ENCODE measurements at places on chromosomes 12 and 14.
A peak's percentile ranks its signal among the peaks of the same experiment; 100 is the strongest.

GRCh38 chr14:101494826-101495225, 66.5 kb upstream of the DIO3 start:
- H3K27ac ChIP-seq, result no peak overlapping the region
- no peak for DNase-seq
- H3K4me3 ChIP-seq, result no peak overlapping the region
- peaks cover 19% of the 10 kb centered on the region for H3K27me3 ChIP-seq

- DNase-seq, result no peak
- H3K27ac ChIP-seq, result no peak overlapping the region
- H3K27me3 ChIP-seq, result peaks cover 17% of the 10 kb centered on the region
- no peaks in the 10 kb centered on the region for H3K36me3 ChIP-seq
- H3K4me3 ChIP-seq, result no peak overlapping the region
- H3K4me1 ChIP-seq, result peaks cover 5% of the 10 kb centered on the region
These were observed 54.1 kb downstream of the DAO start for GRCh38 chr12:108933949-108934348.

- H3K36me3 ChIP-seq, result peaks cover 16% of the 10 kb centered on the region
- peaks cover 5% of the 10 kb centered on the region for H3K4me1 ChIP-seq
- peaks cover 13% of the 10 kb centered on the region for H3K27me3 ChIP-seq
- no peak for DNase-seq
These were observed 23.3 kb downstream of the NPC2 start for GRCh38 chr14:74469548-74470518.

GRCh38 chr14:55977392-55978150, 140.6 kb upstream of the PELI2 start:
- peaks cover 7% of the 10 kb centered on the region for H3K27me3 ChIP-seq
- no peak for DNase-seq
- no peak overlapping the region for H3K4me3 ChIP-seq

- H3K27me3 ChIP-seq, result peaks cover 3% of the 10 kb centered on the region
- no peaks in the 10 kb centered on the region for H3K4me1 ChIP-seq
- no peak overlapping the region for H3K4me3 ChIP-seq
- H3K36me3 ChIP-seq, result no peaks in the 10 kb centered on the region
- H3K27ac ChIP-seq, result no peak overlapping the region
These were observed 788.6 kb upstream of the NOVA1 start for GRCh38 chr14:27386391-27386790.

- H3K27ac ChIP-seq, result no peak overlapping the region
- peaks cover 37% of the 10 kb centered on the region for H3K4me1 ChIP-seq
- peaks cover 24% of the 10 kb centered on the region for H3K27me3 ChIP-seq
- H3K4me3 ChIP-seq, result no peak overlapping the region
These were observed 19.7 kb downstream of the GALNT9 start for GRCh38 chr12:132309596-132310086.

DNA sequence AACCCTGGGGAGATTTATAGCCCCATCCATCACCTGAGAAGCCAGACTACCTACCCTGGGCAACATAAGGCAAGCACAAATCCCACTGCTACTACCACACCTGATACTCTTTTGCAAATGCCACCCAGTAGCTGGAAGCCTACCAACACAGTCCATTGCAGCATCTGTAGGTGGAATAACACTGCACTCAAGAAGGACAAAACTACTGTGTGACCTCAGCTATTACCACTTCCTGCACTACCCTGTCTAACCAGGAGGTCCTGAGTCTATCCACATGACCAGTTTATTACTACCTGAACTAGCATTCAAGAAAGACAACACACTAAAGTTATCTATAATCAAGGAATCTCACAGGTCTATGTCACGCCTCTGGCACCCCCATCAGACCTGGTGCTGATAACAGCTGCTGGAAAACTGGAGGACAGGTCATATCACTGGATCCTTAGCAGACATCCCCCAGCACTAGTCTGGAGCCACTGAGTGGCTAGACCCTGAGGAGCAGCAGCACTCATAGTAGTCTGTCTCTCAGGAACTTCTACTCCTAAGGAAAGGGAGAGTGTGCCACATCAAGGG, 2.9 kb upstream of the CLEC1A start:
- no peak for DNase-seq
- H3K27ac ChIP-seq, result no peak overlapping the region
- peaks cover 3% of the 10 kb centered on the region for H3K27me3 ChIP-seq
- no peak overlapping the region for H3K4me3 ChIP-seq

- no peaks in the 10 kb centered on the region for H3K27me3 ChIP-seq
- no peak overlapping the region for H3K4me3 ChIP-seq
- no peak overlapping the region for H3K27ac ChIP-seq
- H3K4me1 ChIP-seq, result peaks cover 9% of the 10 kb centered on the region
- H3K36me3 ChIP-seq, result no peaks in the 10 kb centered on the region
These were observed 1087.4 kb upstream of the FLRT2 start for GRCh38 chr14:84442521-84442920.

- no peak for DNase-seq
- H3K4me1 ChIP-seq, result peaks cover 5% of the 10 kb centered on the region
- peaks cover 3% of the 10 kb centered on the region for H3K27me3 ChIP-seq
- H3K36me3 ChIP-seq, result peaks cover under 1% of the 10 kb centered on the region
These were observed 317.6 kb downstream of the SOX5 start for GRCh38 chr12:23631786-23632377.

GRCh38 chr14:91175291-91176201, 61.7 kb downstream of the DGLUCY start:
- no peak overlapping the region for H3K4me3 ChIP-seq
- DNase-seq, result no peak
- H3K36me3 ChIP-seq, result peaks cover 15% of the 10 kb centered on the region

DNA sequence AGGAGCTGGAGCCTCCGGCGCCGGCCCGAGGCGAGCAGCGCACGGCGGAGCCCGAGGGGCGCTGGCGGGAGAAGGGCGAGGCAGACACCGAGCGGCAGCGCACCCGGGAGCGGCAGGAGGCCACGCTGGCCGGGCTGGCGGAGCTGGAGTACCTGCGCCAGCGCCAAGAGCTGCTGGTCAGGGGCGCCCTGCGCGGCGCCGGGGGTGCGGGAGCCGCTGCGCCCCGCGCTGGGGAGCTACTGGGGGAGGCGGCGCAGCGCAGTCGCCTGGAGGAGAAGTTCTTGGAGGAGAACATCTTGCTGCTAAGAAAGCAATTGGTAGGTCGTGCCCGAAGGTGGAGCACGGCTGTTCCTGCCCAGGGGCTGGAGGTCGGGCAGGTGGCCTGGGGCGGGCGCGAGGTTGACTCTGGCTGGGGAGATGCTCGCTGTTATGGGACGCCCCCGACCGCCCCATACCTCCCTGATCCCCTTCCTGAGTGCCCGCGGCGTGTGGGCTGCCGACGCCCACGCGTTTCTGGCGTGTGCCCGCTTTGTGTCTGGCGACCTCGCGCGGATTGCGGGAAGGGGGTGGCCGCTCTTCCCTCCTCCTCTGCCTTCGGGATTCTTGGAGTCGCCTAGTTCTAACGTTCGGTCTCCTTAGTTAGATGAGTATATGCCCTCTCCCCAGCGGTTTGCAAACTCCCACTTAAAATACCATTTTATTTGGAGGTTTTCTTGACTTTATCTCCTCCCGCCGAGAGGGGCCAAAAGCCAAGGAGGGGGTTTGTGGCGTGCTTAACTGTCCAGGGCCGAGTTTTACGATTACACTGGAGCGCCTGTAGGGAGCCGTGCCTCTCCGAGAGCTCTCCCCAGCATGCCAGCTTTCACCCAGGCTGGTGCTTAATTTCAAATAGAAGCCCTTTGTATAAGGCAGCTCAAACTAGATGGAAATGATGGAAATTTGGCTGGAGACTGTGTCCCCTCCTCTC, 752 bp downstream of the DACT1 start:
- no peaks in the 10 kb centered on the region for H3K27me3 ChIP-seq
- peaks cover 81% of the 10 kb centered on the region for H3K4me1 ChIP-seq
- H3K4me3 ChIP-seq, result peak overlapping the region; percentile 93
- DNase-seq, result peak; percentile 32

- no peak overlapping the region for H3K27ac ChIP-seq
- no peak overlapping the region for H3K4me3 ChIP-seq
- H3K36me3 ChIP-seq, result no peaks in the 10 kb centered on the region
- DNase-seq, result no peak
These were observed 1.9 kb upstream of the BICD1 start for GRCh38 chr12:32104572-32105355.

DNA sequence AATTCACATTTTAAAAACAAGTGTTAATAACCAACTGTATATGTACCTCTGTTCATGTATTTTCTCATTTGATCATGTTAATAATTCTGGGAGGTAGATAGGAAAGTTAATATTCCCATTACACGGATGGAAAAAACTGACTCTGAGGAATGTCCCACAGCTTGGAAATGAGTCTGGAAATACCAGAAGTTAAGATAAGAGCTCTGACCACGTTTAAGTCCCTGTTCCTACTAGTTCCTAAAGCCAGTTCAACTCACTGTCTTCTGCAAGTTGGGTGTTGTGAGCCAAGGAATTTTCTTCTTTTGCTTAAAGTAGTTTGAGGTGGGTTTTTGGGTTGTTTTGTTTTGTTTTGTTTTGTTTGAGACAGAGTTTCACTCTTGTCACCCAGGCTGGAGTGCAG, 104.5 kb downstream of the TMEM30B start:
- H3K27ac ChIP-seq, result no peak overlapping the region
- H3K4me1 ChIP-seq, result peaks cover 42% of the 10 kb centered on the region
- no peak overlapping the region for H3K4me3 ChIP-seq
- no peak for DNase-seq
- peaks cover 3% of the 10 kb centered on the region for H3K27me3 ChIP-seq
